ENCODE measurements at places on chromosomes 2 and 18.
A peak's percentile ranks its signal among the peaks of the same experiment; 100 is the strongest.

DNA sequence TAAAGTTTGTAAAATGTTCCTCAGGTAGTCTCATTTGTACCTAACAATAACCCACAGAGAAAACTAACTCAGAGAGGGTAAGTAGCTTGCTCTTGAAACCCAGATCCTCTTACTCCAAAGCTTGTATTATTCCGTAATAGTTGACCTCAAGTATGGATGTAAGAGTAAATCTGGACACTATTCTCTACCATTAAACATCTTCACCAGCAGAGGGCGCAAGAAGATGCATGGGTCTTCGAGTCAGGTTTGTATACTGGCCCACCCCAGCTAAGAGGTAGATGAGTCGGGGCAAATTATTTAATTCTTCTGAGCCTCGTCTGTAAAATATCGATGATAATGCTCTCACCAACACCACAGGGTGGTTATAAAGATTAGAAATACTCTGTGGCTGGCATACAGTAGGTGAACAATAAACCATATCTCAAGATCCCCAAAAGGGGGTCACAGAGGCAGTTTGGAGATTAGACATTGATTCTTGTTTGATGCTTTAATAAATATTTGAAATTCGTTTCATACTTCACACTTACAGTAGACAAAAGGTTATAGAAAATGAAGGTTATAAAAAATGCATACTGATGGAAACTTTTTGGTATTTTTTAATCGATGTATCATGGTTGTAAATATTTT, 3.5 kb upstream of the CABLES1 start:
- peak; percentile 80 for DNase-seq

DNA sequence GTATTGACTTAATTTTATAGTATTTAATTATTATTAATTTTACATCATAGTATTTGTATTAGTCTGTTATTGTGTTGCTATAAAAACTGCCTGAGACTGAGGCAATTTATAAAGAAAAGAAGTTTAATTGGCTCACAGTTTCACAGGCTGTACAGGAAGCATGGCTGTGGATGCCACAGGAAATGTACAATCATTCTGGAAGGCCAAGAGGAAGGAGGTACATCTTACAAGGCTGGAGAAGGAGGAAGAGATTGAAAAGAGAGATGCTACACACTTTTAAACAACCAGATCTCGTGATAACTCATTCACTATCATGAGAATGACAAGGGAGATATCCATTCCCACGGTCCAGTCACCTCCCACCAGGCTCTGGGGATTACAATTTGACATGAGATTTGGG, 2019.4 kb upstream of the PIK3C3 start:
- DNase-seq: no peak

DNA sequence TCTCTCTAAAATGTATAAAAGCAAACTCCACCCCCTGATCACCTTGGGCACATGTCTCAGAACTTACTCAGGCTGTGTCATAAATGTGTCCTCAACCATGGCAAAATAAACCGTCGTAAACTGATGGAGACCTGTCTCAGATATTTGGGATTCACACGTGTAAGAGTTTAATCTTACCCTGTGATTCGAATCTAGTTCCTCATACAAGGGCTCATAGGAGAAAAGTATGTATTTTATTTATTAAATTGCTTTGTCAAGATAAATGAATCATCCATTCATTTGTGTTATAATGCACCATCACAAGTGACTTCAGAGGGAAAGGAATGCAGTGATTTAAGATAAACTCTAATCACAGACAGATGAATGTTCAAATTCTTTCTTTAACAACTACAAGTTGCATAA, 712.5 kb upstream of the LRATD1 start:
- peak; percentile 18 for DNase-seq

DNA sequence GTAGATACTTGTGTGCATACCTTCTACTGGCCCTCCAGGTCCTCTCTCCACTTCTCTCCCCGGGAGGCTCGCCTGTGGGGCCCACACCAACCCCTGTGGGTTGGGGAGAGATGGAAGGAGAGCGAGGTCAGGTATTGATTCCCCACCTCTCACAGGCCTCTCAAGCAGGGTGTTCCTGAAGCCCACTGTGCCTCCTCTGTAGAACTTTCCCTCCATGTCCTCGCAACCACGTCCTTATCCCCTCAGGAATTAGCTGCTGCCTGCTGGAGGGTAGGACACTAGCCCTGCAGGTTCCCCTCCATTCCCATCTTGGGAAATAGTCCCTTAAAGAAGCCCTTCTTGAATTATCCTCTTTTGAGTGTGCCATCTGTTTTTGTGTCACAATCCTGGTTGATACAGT, 38.9 kb upstream of the KLF11 start:
- DNase-seq: no peak

GRCh38 chr18:58350526-58350925, 278.4 kb downstream of the ALPK2 start:
- DNase-seq: peak; percentile 72

DNA sequence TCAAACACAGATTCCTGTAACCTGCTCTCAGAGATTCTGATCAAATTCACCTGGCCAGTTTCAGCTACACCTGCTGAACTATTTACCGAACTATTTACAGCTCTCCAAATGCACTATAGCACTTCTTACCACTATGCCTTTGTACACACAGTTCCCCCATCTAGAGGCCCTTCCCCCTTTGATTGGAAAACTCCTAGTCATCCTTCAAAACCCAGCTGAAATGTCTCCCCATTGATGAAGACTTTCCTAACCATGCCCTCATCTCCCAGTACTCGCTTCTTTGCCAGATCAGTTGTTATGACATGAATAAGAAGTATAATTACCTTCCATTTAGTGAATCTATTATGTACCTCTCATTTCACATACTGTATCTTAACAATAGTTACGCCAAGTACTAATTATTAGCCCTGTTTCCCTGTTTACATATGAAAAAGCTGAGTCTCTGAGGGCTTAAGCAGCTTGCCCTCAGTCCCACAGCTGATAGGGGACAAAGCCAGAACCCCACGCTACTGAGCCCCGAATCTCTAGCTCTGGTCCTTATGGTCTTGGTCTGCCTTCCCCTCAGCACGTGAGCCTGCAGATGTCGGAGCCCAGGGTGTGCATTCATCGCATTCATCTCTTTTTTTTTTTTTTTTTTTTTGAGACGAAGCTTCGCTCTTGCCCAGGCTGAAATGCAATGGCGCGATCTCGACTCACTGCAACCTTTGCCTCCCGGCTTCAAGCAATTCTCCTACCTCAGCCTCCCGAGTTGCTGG, 64.7 kb upstream of the ASAP2 start:
- no peak for DNase-seq

- DNase-seq: peak; percentile 23
These were observed 204.3 kb upstream of the CCDC150 start for GRCh38 chr2:196435189-196435588.

DNA sequence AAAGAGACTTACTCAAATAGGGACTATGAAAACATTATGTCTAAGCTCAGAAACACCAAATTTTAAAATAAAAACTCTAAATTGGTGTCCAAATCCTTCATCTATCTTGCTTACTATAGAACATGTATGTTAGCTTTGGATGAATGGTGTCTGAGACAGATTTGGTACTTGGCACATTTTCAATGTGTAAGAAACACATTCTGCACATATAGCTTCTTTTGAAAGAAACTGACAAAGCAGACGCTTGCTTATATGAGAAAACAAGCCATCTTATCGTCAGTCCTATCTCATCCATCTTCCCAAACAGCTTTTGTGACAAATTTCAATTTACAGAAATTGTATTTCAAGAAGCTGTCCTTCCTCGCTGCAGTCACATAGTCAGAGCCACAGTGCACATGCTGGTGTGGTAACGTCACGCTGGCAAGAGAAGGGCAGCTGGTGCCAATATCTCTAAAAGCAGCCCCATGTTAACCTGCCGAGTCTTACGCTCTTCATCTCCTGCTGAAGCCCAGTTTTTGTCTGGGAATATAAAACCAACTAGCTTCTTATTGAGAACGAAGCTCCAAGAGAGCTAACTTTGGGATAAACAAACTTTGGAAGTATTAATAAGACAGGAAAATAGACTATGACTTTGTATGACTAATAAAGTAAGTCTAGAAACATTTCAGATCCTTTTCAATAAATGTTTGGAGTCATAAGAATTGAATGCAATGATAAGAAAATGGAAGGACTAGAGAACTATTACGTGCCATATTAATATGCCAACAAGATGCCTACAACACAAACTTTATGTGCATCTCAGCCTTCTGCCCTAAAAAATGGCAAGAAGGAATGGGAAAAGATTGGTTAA, 74.9 kb upstream of the TFCP2L1 start:
- no peak for DNase-seq

Data from fibroblast of skin of right biceps (primary cell).